ENCODE measurements at places on chromosomes 5 and 9.

DNA sequence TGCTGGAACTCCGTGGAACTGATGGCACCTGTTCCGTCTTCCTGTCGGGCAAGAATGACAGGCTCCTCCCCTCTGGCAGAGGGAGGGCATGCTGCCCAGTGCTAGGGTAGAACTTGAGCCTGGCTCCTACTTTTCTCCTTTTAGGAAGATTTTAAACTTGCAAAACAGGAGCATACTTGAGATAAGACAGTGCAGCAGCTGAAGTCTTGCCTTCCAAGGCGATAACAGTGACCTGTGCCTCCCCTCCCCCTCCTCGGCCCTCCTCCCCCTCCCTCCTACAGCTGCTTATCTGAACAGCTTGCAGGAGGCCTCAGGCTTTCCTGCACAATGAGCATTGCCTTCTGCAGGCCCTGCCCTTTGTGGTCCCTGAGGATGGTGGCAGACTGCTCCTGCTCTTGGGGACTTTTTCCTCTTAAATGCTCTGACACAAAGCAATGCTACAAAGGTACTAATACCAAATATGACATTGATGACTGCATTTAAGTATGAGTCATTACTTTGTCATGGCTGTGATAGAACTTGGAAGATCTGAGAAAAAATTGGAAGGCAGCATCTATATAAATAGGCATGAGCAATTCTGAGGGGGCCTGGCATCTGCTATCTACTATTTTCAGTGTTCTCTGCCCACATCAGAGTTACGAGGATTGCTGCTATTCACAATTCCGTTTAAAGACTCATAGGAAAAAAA, 2.0 kb downstream of the GADD45G start:
- DNase-seq = no peak

DNA sequence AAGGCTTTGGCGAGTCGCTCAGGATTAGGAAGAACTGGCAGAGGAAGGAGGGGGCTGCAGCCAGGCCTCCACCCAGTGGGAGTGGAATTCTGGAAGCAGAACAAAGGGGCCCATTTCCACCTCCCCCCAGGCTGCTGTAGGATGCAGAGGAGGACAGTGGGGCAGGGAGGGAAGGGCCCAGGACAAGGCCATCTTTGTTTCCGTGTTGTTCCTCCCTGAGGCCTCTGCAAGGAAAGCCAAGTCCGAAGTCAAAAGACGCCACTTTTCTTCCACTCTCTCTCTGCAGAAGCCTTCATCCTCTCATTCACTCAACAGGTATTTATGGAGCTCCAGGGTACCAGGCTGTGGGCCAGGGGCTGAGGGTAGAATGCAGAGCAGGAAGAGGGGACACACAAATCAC, 70.7 kb downstream of the ENTREP1 start:
- no peak for DNase-seq

- DNase-seq = no peak
These were observed 8.9 kb upstream of the ENTPD8 start for GRCh38 chr9:137449931-137450538.

DNA sequence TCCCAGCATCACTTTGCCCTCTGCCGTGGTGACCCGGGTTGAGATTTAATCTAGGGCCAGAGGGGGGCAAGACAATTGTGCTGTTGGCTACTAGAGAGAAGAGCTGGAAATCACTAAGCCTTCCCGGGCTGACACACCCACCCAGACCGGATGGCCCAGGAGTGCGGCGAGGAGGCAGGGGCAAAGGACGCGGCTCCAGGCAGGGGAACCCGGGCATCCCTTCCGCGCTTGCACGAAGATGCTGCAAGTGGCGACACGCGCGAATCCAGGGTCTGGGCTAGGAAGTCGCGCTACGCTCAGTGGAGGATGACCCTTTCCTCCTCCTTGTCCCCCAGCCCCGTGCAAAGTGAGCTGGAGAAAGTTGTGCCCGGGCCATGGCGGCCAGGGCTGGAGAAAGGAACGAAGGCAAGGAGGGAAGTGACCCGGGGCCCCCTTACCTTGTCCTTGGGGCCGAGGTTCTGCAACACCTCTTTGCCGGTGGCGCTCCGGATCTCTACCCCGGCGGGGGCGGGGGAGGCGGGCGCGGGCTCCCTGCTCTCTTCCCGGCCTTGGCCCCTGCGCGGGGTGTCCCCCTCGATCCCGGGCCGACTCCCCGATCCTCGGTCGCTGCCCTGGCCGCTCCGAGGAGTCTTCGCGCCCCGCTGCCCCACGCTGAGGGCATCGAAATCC, 693 bp downstream of the DPYSL3 start:
- no peak for DNase-seq

GRCh38 chr9:82170866-82171265, 182.3 kb downstream of the SPATA31D1 start:
- no peak for DNase-seq

GRCh38 chr9:127608104-127608966, 3.7 kb upstream of the STXBP1 start:
- no peak for DNase-seq

GRCh38 chr5:132488590-132488989, 2.0 kb downstream of the IRF1 start:
- no peak for DNase-seq

- DNase-seq = peak; percentile 98
These were observed at the start of gene HSPA4 for GRCh38 chr5:133051542-133052316. Gene HSPA4 (plus strand): TSS chr5:133052013. CDS start chr5:133052251, 238 bp downstream.

- no peak for DNase-seq
These were observed 248.8 kb downstream of the NNT start for GRCh38 chr5:43851741-43852140.

GRCh38 chr9:108972186-108972585, 38.0 kb downstream of the ABITRAM start:
- no peak for DNase-seq

DNA sequence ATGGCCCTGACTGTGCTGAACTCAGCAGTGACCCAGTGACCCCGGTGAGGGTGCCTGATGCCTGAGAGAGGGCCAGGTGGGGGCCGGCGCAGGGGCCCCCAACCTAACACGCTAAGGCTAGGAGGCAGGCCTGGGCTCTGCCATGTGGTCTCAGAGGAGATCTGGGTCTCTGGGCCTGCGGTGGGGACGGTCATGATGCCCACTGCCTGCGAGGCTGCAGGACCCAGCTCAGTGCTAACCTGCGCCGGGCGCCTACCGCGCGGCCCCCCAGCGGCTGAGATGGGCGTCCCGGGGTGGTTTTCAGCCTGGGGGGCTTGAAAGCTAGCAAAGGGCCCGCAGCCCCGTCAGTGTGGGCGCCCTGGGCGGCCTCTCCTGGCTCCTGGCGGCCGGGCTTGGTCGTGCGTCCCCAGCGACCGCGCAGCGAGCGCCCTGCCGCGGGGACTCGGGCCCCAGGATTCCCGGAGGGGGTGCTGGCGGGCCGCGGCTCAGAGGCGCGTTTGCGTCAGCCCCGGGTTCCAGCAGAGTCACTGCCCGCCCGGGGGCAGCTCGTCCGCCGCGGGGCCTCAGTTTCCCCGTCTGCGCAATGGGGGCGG, 2.5 kb downstream of the EGFL7 start:
- DNase-seq = no peak

DNA sequence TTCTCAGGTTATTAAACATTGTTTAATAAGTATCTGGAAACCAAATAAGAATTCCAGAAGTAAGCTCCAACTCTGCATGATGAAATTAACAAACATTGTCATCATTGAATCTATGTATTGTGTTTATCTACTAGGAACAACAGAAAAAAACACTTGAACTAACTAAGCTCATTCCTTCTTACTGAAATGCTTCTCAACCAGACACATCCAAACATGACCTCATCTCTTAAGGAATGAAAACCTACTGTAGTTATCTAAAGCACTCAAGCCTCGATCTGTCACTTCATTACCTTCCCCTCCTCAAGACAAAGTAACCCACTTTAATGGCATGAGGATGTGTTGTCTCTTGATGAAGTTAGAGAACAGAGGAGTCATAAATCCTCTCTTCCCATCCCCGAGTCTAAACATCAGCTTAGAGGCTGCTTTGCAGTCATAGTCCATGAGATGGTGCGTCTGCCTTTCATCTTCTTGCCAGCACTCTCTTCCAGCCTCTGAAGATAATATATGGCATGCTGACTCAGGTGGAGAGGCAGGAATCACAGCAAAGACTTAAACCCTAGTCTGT, 86.5 kb downstream of the CEMIP2 start:
- DNase-seq = no peak

DNA sequence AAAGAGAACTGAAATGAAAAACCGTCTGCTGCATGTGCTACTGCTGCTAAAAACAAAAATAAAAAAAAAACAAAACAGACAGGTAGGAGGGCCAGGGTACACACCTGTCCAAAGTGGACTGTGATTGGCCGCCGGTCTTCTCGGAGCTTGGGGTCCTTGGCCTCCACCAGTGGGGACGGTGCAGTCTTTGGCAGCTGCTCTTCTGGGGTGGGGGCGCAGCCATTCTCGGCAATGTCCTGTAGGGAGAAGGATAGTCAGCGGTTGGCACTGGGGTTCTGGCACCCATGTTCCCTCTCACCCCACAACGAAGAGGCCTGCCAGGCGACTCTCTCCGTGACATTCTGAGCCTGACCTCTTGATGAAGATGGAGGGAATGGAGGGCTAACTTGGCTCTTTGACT, 84.3 kb downstream of the CRB2 start:
- DNase-seq = no peak

DNA sequence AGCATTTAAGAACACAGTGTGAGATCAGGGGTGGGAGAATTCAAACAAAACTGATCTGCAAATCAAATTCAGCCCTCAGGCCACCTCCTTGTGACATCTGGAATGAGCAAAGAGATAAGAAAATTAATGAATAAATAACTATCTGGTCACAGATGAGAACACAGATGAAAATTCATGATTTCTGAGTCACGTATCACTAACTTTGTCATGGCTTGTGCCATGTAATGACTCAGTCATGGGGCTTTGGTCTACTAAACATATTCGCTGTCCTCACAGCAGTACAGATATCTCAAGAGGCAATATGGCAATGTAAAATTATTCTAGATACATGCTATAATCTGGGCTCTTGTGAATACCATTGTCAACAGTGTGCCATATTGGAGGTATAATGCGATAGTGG, 274.4 kb downstream of the MAN2A1 start:
- no peak for DNase-seq

DNA sequence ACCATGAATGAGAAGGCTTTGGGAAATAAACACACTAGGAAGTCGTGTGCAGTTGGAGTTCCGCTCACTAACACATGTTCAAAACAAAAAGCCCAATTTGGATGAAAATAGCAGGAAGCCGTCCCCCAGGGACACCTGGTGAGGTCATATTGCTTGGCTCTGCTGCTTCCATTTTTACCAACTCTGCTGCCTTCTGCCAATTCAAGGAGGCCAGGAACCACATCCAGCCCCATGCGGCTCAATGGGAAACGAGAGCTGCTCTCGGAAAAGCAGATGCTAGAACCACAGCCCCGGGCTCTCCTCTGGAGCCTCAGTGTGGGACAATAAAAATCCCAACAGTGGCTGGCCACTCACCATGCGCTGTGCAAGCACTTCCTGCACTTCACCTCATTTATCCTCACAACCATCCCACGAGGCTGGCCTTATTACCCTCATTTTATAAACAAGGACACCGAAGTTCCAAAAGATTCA, 13.4 kb downstream of the ADAM19 start:
- DNase-seq = no peak

- DNase-seq = peak; percentile 42
These were observed 255.2 kb downstream of the DOCK8 start for GRCh38 chr9:469672-470551.

DNA sequence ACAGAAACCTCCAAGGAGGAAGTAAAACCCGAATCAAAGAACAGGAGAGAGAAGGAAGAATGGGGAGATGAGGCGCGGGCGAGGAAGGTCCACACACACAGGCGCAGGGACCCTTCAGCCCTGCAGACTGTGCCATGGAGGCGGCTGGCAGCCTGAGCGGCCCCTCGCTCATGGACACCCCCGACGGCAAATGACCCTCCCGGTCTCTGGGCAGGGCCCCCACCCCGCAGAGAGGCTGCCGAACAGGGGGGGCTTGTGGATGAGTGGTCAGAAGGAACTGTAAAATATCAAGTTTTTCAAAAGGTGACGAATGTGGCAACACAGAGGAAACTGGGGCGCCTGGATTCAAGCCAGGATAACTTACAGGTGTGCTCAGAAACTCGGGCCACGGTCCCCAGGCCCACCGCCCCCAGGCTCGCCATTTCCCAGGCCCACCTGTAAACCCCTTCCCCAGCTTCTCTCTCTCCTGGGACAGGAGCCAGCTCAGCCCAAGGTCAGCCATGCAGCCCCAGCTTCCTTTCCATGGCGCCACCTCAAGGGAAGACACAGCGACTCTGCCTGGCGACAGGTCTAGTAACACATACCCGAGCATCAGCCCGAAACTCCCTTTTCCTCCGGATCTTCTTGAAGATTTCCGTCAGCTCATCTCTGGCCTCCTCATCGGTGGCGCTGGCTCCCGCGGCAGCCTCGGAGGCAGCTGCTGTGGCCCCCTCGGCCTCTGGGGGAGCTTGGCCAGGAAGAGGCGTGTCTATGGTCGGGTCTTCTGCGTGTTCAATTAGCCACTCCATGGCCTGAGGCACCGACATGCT, 16.5 kb downstream of the UBAC1 start:
- no peak for DNase-seq

GRCh38 chr5:168991311-168991710, 309.6 kb downstream of the SLIT3 start:
- no peak for DNase-seq

DNA sequence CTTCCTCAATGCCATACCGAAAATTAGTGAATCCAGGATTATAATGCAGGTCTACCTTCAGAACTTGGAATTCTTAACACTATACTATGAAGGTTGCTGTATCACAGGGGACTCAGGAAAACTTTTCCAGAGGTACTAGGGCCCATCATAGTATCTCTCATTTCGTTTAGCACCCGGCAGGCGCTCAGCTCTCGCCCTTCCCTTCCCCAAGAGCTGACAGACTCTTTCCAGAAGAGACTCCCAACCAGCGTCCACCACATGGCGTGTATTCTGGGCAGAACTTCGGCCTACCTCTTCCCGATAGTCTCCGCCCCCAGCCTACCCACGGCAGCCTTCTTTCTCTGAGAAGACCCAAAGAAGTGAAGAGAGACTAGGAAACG, 271 bp downstream of the NOL8 start:
- peak; percentile 29 for DNase-seq

DNA sequence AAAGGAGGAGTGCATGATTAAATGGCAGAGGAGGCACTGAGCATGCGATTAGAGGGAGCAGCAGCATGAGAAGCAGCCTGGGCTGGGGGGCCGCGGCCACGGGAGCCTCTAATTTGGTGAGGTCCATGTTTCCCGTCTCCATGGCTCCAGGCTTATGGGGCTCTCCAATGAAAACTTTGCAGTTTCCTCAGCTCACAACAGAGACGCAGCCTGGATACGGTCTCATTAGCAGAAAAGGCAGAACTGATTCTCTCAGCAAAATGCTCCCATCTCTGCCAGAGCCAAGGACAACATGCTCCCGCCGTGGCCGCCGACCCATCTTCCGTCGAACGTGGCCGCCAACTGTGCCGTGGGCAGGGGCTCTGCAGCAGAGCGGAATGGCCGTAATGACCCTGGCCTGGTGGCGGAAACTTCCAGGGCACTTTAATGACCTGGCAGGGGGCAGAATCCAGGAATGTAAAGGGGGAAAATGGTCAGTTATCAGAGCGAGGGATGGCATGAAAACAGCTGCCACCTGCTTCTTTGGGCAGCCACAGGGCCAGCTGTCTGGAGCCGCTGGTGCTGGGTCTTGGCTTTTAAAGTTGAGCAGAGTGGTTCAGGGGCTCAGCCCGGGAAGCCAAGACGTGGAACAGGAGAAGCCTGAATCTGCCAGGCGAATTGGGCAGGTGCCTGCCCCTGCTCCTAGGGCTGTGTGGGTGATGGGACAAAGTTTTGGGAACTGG, 76.5 kb downstream of the COL5A1 start:
- DNase-seq = no peak

GRCh38 chr5:177509381-177509951, at the start of gene DOK3:
Gene DOK3 (minus strand): TSS chr5:177509826. CDS start chr5:177509540, 286 bp downstream.
- DNase-seq = no peak

GRCh38 chr5:73303148-73304079, 130.4 kb downstream of the TMEM174 start:
- DNase-seq = no peak

GRCh38 chr9:123787416-123787815, 142.5 kb downstream of the DENND1A start:
- DNase-seq = no peak

Data from omental fat pad (tissue), 4 donors.